ENCODE measurements at places on chromosomes 7 and 10. TPM values are rescaled to one million over a fixed set of nuclear protein-coding genes. Genes with fewer than 3 reads are reported as not detected.

GRCh38 chr10:14384116-14384730, 53.5 kb upstream of the FRMD4A start:
- no peaks in the 10 kb centered on the region for H3K36me3 ChIP-seq
- DNase-seq = no peak
- H3K4me1 ChIP-seq = no peaks in the 10 kb centered on the region
- no peaks in the 10 kb centered on the region for H3K27me3 ChIP-seq
- H3K27ac ChIP-seq = no peak overlapping the region

DNA sequence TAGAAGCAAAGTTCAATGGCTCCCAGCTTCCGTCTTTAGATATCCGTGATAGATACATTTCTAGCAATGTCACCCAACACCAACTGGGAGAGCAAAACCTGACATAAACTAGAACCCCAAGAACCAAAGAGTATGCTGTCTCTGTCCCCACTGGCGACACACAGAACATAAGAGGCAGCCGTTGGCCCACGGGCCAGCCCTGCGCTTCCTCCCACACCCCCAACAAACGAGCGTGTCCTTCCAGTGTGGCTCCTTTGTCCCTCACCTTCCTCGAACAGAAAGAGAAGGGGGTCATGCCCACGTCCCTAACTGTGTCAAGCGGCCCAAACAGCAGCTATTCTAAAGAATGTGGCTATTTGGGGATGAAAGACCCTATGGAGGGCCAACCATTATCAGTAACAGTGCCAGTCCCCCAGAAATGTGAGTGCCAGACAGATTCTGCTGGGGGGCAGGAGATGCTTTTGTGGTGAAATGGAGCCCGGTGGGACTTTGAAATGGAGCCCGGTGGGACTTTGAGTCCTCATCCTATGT, 171.9 kb downstream of the USP6NL start:
- peaks cover 10% of the 10 kb centered on the region for H3K4me1 ChIP-seq
- H3K36me3 ChIP-seq = no peaks in the 10 kb centered on the region
- DNase-seq = no peak
- H3K27ac ChIP-seq = no peak overlapping the region
- no peak overlapping the region for H3K4me3 ChIP-seq
- no peaks in the 10 kb centered on the region for H3K27me3 ChIP-seq

- H3K4me1 ChIP-seq = no peaks in the 10 kb centered on the region
- H3K27ac ChIP-seq = peak overlapping the region; percentile 48
- no peaks in the 10 kb centered on the region for H3K27me3 ChIP-seq
Observed at GRCh38 chr10:79378647-79379511, 31.6 kb downstream of the PPIF start.

- H3K4me1 ChIP-seq = peaks cover 3% of the 10 kb centered on the region
- no peak overlapping the region for H3K27ac ChIP-seq
- no peak overlapping the region for H3K4me3 ChIP-seq
- H3K27me3 ChIP-seq = no peaks in the 10 kb centered on the region
Observed at GRCh38 chr7:127769696-127770400, 117.9 kb downstream of the SND1 start.

DNA sequence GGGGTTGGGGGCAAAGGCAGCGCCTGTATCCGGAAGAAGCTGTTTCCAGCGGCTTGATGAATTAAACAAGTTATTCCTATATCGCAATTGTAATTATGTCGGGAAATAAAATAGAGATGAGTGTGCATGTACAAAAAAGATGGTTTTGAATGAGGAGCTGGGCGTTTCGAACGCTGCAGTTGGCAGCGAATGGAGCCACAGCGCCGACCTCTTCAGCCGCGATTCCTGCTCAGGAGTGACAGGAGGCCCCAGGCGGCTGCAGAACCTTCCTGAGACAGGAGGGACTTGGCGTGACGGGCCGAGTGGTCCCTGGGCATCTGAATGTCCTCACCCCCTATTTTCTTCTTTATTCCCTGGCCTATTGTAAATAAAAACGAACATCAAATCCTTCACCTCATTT, 184.9 kb downstream of the DNAJB6 start:
- H3K27ac ChIP-seq = no peak overlapping the region
- no peaks in the 10 kb centered on the region for H3K4me1 ChIP-seq
- DNase-seq = no peak
- H3K4me3 ChIP-seq = no peak overlapping the region

- H3K4me1 ChIP-seq = no peaks in the 10 kb centered on the region
- H3K27ac ChIP-seq = no peak overlapping the region
- DNase-seq = peak; percentile 66
Observed at GRCh38 chr10:42998481-42999384, 78.1 kb upstream of the RET start.

DNA sequence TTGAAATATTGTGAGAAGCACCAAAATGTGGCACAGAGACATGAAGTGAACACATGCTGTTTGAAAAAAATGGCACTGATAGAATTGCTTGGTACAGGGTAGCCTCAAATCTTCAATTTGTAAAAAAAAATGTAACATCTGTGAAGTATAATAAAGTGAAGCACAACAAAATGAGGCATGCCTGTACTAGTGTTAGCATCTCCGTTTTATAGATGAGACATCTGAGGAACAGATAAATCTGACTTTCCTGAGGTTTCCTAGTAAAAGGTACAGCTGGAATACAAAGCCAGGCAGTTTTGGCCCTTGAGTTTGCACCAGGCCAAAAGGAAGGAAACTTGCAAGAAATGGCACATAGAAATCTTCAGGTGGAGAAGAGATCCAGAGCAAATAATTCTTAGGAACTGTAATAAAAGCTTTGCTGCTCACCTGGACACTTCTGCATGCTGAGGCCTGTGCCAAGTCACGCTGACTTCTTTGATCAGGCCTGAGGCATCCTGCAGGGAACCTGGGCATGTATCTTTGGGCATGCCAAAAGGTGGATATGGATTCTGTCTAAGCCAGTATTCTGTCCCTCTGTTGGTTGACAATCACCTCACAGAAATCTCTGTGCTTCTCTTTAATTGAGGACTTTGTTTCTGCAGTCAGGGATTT, 251.5 kb upstream of the PLPP4 start:
- H3K36me3 ChIP-seq = no peaks in the 10 kb centered on the region
- H3K27ac ChIP-seq = no peak overlapping the region
- H3K4me1 ChIP-seq = no peaks in the 10 kb centered on the region
- no peaks in the 10 kb centered on the region for H3K27me3 ChIP-seq
- H3K4me3 ChIP-seq = no peak overlapping the region

DNA sequence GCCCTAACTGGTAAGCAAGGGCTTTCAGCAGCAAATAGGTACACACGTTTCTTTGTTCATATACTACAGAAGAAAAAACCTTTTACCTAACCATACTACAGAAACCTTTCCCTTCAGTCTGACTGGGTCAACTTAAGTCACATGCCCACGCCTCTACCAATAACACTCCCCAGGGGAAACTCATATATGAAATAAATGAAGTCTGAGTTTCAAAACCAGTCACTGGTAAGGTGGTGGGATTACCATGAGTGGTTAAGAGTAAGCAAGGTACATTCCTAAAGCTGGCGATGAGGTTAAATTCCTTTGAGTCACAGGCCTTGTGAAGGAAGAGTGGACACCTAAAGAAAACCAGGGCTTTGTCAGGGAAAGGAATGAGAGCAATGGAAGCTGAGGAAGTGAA, 21.4 kb upstream of the KIF20B start:
- H3K27ac ChIP-seq = no peak overlapping the region
- H3K36me3 ChIP-seq = no peaks in the 10 kb centered on the region
- H3K27me3 ChIP-seq = no peaks in the 10 kb centered on the region
- H3K4me1 ChIP-seq = no peaks in the 10 kb centered on the region

- H3K4me1 ChIP-seq = peaks cover 50% of the 10 kb centered on the region
- H3K27ac ChIP-seq = peak overlapping the region; percentile 29
- no peak for DNase-seq
- H3K27me3 ChIP-seq = no peaks in the 10 kb centered on the region
Observed at GRCh38 chr7:30330134-30331111, 46.0 kb downstream of the ZNRF2 start.

DNA sequence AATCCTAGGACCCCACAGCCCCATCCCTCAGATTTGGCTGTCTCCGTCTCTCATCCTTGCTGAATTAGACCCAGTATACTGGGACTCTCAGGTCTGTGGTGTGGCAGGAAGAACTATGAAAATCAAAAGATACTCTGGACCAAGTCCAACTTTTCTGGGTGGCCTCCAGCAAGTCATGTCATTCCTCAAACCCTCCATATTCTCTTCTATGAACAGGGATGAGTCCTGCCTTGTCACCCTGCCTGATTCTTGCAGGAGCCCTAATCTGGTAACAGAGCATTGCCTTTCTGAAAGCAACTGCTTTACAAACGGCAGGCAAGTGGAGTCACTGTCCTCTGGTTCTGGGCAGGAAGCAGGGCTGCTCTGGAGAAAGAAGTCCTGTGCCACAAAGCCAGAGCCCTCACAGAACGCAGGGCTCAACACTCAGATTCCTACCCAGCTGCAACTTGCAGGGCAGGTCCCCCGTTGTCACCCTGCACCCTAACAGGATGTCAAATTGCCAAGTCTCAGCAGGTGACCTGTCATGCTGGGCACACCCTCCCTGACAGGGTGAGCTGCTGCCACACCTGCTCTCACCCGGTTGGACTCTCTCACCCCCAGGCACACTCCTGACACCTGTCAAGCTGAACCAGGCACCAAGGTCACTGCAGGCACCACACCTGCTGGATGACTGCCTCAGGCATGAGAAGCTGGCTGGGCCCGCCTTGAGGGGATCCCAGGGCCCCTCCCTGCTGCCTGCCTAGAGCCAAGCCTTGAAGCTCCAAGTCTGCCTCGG, 227.7 kb downstream of the KCNMA1 start:
- no peak overlapping the region for H3K27ac ChIP-seq
- no peaks in the 10 kb centered on the region for H3K27me3 ChIP-seq
- no peak for DNase-seq
- no peaks in the 10 kb centered on the region for H3K4me1 ChIP-seq

GRCh38 chr10:35368485-35369048, 32.3 kb downstream of the CCNY start:
- H3K36me3 ChIP-seq = no peaks in the 10 kb centered on the region
- H3K27me3 ChIP-seq = no peaks in the 10 kb centered on the region
- H3K4me3 ChIP-seq = no peak overlapping the region
- no peak for DNase-seq

- H3K36me3 ChIP-seq = no peaks in the 10 kb centered on the region
- H3K4me1 ChIP-seq = peaks cover 6% of the 10 kb centered on the region
- no peak for DNase-seq
- peak overlapping the region; percentile 82 for H3K4me3 ChIP-seq
- no peaks in the 10 kb centered on the region for H3K27me3 ChIP-seq
Observed at GRCh38 chr10:96044736-96045135, 1.4 kb downstream of the CCNJ start.

GRCh38 chr7:144821067-144821466, 14.8 kb downstream of the TPK1 start:
- no peak overlapping the region for H3K4me3 ChIP-seq
- no peak for DNase-seq
- H3K27me3 ChIP-seq = no peaks in the 10 kb centered on the region
- peaks cover 7% of the 10 kb centered on the region for H3K4me1 ChIP-seq

- H3K4me1 ChIP-seq = peaks cover 9% of the 10 kb centered on the region
- H3K27me3 ChIP-seq = no peaks in the 10 kb centered on the region
- DNase-seq = peak; percentile 44
- H3K27ac ChIP-seq = no peak overlapping the region
- H3K4me3 ChIP-seq = no peak overlapping the region
- peaks cover 4% of the 10 kb centered on the region for H3K36me3 ChIP-seq
Observed at GRCh38 chr10:12834721-12835120, 166.8 kb downstream of the CCDC3 start.

DNA sequence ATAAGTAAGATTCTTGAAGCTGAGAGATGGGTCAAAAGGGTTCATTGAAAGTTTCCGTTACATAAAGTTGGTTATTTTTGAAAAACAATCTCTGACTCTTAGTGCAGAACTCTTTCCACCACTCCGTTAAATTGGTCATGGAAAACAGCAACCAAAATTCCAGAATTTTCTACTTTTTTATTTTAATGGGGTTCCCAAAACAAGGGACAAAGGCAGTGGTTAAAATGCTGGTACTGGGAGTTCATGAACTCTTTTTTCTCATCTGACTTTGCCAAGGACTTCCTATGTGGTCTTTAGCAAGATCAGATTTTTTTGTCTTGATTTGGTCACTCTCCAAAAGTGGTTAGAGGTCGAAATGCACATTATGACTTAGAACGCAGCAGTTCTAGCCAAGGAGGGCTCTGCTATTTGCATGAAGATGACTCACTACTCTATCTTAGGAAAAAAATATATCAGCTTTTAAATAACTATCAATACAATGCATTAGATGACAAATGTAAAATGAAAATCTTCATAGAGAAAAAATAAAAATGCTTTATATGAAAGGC, 145.7 kb downstream of the REEP3 start:
- H3K27me3 ChIP-seq = no peaks in the 10 kb centered on the region
- H3K4me3 ChIP-seq = no peak overlapping the region
- peaks cover 7% of the 10 kb centered on the region for H3K4me1 ChIP-seq

DNA sequence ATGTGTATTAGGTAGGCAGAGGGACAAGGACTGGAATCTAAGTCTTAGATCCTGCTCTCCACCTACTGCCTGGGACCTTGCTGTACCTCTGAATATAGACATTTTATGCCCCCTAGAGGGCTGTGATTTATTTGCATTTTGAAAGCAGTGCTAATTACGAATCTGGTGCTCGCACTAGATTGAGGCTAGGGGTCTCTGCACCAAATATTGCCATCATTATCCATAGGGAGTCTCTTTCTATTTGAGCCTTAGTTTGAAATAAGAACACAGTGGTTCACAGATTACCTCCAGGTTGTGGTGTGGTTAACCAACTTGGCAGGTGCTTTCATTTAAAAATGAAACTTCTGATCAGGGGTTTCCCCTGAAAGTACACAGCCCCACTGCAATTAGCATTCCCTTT, 41.8 kb downstream of the CNNM1 start:
- H3K36me3 ChIP-seq = no peaks in the 10 kb centered on the region
- H3K27ac ChIP-seq = no peak overlapping the region
- peaks cover 5% of the 10 kb centered on the region for H3K4me1 ChIP-seq
- no peak for DNase-seq
- peak overlapping the region; percentile 3 for H3K4me3 ChIP-seq

The TRAPPC14 gene
- polyA plus RNA-seq = 54.5 TPM

The PIP gene
- polyA plus RNA-seq = not detected

The TMEM229A gene
- polyA plus RNA-seq = not detected

The PLXDC2 gene
- 1.8 TPM for polyA plus RNA-seq

The SPOCK2 gene
- polyA plus RNA-seq = 12.6 TPM

The TAF6 gene
- 16.5 TPM for polyA plus RNA-seq

The UCMA gene
- not detected for polyA plus RNA-seq

The C10orf62 gene
- polyA plus RNA-seq = not detected

The STEAP1 gene
- polyA plus RNA-seq = 0.67 TPM

The FAM180A gene
- 0.32 TPM for polyA plus RNA-seq

The HECW1 gene
- polyA plus RNA-seq = 0.03 TPM

The DNAJC12 gene
- 0.62 TPM for polyA plus RNA-seq

The UPK3BL2 gene
- polyA plus RNA-seq = 18.8 TPM

Data from spleen (tissue), 13 donors.